ENCODE measurements at places on chromosomes 6 and 20.

GRCh38 chr20:44491635-44492395, 16.1 kb downstream of the TTPAL start:
- DNase-seq = no peak

GRCh38 chr20:31607640-31608250, 2.7 kb downstream of the ID1 start:
- no peak for DNase-seq

GRCh38 chr20:19903168-19903811, 113.9 kb upstream of the NAA20 start:
- DNase-seq = no peak

- no peak for DNase-seq
These were observed 27.1 kb downstream of the CDS2 start for GRCh38 chr20:5153612-5154542.

GRCh38 chr6:158036261-158036660, 54.6 kb downstream of the SYNJ2 start:
- no peak for DNase-seq

DNA sequence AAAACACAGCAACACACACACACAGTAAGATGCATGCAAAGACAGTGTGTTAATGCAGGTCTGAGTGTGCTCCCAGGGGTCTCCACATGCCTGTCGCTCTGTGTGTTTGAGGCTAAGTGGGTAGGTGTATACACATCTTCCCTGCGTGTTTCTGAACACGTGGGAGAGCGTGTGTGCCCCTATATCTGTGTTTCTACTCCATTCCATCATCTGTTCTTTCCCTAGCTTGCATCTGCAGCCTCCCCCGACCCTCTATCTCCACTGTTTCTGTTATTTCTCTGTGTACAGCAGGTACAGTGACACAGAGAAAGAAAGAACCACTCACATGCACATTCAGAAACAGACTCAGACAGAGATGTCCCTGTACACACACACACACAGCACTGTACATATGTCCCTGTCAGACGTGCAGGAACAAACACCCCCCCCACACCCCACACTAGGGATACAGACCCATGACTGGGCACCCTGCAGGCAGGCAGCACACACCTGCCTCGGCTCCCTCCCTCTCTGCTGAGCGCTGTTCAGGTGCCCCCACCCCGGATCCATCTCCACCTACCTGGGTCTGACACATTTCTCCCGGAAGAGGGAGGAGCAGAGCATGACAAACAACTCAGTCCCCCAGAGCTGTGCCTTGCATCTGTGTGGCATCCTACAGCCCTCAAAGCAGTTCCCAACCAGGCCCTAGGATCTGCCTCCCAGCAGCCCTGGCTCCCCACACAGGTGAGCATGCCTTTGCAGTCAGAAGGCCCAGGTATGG, 27.6 kb downstream of the KCNK15 start:
- no peak for DNase-seq

- DNase-seq = no peak
These were observed 11.4 kb downstream of the FAM184A start for GRCh38 chr6:119067091-119067490.

DNA sequence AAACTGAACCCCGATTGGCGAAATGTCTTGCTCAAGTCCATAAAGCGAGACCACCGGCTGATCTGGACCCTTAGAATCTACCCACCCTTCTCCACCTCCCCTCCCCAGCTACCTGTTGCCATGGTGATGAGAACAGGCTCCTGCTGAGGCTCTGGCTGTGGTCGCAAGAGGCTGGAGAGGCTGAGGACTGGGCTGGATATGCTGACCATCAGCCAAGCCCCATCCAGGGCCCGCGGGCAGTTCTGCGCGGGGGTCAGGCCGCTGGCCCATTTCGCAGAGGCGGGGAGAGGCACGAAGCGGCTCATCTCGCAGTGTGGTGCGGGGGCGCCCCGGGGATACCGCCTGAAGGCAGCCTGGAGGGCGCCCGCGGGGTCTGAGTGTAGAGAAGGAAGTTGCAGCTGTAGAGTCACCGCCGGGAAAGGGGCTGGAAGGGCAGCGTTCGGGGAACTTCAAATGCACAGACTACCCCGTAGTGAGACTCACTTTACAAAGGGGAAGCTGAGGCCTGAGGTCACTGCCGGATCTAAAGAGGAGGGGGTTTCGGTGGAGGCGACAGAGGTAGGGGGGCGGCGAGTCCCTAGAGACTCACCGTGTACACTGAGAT, 671 bp downstream of the TAPBP start:
- peak; percentile 33 for DNase-seq

DNA sequence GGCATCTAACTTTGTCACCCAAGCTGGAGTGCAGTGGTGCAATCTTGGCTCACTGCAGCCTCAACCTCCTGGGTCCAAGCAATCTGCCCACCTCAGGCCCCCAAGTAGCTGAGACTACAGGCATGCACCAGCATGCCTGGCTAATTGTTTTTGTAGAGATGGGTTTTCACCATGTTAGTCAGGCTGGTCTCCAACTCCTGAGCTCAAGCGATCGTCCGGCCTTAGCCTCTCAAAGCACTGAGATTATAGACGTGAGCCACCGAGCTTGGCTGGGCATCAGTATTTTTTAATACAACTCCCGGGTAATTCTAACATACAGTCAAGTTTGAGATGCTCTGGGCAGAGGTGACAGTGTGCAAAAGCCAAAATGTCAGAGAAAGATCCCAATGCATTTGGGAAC, 73.5 kb downstream of the NFATC2 start:
- DNase-seq = no peak

GRCh38 chr6:109340811-109341210, 41.5 kb downstream of the CD164 start:
- no peak for DNase-seq

GRCh38 chr6:16849280-16849987, 88.2 kb upstream of the ATXN1 start:
- DNase-seq = peak; percentile 9

GRCh38 chr6:49300443-49300842, 162.6 kb downstream of the MMUT start:
- DNase-seq = no peak

DNA sequence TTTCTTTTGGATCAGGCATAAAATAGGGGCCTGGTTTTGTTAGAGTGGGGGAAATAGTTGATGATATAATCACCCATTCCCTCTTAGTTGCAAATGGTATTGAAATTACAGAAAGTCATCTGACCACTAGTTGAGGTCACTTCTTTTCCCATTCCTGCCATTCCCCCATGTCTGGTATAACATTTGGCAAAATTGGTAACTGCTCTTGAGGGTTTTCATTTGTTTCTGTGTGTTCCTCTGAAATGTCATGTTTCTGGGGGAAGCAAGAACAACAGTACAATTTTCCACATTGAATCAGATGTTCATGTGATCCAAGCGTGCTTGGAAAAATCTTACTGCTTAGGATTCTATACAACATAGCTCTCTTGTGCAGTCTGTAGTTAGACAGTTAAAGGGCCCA, 7.3 kb downstream of the AIG1 start:
- DNase-seq = no peak

- DNase-seq = no peak
These were observed 92.6 kb downstream of the CDC5L start for GRCh38 chr6:44480097-44480541.

DNA sequence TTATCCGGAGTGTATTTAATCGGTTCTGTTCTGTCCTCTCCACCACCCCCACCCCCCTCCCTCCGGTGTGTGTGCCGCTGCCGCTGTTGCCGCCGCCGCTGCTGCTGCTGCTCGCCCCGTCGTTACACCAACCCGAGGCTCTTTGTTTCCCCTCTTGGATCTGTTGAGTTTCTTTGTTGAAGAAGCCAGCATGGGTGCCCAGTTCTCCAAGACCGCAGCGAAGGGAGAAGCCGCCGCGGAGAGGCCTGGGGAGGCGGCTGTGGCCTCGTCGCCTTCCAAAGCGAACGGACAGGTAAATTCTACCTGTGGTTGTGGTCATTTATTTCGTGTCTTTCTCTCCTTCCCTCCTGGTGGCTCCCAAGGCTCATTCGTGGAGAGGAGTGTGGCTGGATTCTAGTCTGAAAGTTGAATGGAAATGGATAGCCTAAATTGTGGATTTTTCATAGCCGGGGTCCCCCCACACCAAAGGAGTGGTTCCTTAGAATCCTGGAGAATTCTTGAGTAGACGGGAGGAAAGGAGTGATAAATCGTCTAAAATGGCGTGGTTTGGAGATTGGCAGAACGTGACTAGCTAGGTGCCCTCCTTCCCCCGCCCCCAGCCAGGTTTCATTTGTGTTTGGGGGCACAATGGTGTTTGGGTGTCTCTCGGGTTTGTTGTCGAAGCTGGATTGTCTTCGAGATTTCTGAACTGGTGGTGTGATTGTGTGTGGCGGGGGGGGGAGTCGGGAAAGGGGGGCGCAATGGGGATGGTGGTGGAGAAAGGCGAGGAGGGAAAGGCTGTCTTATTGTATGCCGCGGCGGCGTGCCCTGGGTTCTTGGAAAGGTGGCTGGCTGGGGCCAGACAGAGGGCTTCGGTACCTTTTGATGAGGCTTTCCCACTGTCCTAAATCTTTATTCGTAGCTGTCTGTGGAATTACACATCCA, 673 bp downstream of the MARCKS start:
- no peak for DNase-seq

- DNase-seq = no peak
These were observed 25.0 kb downstream of the MYH7B start for GRCh38 chr20:34980543-34981233.

GRCh38 chr6:19866985-19867627, 29.9 kb downstream of the ID4 start:
- no peak for DNase-seq

DNA sequence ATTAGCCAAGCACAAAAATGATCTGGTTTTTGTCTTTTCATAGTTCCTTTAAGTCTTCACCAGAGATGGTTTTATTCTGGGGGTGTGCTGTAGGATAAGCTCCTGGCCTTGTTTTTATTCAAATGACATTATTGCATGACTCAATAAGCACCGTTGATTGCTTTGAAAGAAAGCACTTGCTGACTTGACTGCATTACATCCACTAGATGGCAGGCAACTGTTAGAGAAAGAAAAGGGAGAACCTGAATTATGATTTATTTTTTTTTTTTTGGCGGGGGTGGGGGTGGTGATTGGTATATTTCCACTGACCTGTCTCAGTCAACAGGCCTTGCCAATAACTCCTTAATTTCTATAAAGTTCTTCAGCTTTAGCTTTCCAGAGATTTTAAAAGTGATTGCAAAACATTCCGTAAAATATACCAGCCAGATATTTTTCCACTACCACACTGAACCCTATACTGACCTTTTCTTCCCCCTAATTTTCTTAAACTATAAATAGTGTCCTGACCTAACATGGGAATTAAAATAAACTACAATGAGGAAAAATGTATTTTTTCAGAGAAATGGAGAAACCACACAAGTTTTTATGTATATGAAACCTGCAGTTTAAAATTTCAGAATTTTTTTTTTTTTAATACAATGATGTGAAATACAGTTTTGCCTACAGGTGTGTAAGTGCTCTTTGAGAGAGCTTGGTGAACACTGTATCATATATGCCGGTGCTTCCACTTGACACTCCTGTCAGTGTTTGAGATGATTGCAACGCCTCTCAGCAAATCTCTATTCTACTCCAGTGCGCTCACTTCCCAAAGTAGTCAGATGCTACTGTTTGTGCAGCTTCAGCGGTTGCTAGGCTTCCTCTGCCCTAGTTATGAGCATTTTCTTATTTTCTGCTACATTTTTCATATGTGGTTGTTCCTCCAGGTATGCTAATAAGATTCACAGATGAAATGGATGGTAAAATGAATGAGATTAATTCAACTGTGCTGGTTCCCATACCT, 274.3 kb downstream of the CD109 start:
- no peak for DNase-seq

DNA sequence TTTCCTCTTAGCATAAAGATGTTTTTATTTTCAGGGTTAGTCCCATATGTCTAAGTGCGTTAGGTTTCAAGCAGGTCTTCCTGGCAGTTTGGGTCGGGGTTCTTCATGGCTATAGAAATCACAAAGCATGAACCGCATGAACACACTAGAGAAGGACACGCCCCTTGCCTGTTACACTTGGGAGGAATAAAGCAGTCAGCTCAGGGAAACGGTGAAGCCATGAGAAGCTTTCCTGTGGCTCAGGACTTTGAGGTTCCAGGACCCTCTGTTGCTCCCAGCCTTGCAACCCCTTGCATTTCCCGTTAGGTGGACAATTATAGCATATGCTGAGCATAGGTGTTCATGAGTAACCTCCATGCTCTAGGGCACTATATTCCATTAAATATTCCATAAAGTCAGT, 96.7 kb downstream of the SYCP2 start:
- no peak for DNase-seq

GRCh38 chr6:17705778-17706579, 746 bp downstream of the NUP153 start:
- DNase-seq = peak; percentile 89

- DNase-seq = no peak
These were observed 75.1 kb downstream of the ADGRG6 start for GRCh38 chr6:142376800-142377496.

DNA sequence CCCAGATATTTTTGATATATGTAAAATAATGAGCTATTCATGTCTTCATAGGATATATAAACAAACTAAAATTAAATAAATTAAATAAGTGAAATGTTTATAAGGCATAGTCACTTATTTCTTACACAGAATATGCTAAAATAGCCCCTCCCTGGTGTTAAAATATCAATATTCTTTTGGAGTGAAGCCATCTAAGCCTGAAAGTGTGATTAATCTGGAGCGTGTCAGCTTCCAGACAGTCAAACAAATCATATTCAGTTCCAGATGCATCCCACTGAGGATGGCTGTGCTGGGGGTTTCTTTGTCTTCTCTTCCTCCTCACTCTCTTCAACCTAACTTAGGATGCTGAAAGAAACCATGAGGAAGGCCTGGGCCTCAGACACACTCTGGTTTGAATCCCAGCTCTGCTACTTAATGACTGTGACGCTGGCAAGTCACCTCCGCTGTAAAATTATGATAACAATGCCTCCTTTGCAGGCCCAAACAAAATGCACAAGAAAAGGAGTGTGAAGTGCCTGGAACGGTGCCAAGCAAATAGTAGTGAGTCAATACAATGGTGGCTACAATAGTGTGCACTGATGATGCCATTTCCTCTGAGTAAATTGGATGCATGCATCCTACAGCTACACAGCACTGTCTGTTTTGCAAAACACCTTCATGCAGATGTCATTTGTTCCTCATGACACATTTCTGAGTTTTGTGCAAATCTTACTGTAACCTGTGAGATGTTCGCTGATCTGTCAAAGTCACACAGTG, 161.4 kb downstream of the FOXC1 start:
- DNase-seq = no peak

DNA sequence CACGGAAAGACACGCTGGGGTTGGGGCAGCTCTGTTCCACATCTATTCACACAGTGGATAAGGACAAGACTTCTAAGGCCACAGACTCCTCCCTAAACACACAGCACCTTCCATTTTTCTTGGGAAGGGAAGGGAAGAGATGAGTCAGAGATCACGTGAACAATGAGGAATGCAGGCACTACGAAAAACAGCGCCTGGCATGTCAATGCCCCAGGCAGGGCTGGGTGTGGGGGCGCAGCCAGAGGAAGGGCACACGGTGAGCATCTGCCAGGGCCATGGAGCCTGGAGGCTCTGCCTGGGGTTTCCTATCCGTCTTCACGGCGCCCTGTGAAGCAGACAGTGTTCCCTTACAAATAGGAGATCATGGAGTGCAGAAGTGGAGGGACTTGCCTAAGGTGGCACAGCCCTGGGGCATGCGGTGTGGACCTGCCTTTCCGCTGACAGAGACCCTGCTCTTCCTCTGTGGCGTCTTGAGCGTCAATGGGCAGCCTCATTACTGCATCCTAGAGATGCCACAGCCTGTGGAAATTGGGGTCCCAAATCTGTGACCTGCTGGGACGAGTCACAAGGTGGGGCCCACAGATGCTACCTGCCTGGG, 15.4 kb downstream of the UNC93A start:
- DNase-seq = no peak

- DNase-seq = no peak
These were observed 7.8 kb downstream of the ADTRP start for GRCh38 chr6:11770546-11771466.

Measured in naive thymus-derived CD4-positive, alpha-beta T cell (primary cell).